AG09319 (cell line): ENCODE measurements at places on chromosomes 16 and 17.

- no peak for DNase-seq
Measured at GRCh38 chr17:49338883-49339282, 23.2 kb downstream of the ZNF652 start.

GRCh38 chr16:85399583-85400284, 213.4 kb upstream of the GSE1 start:
- DNase-seq: no peak

DNA sequence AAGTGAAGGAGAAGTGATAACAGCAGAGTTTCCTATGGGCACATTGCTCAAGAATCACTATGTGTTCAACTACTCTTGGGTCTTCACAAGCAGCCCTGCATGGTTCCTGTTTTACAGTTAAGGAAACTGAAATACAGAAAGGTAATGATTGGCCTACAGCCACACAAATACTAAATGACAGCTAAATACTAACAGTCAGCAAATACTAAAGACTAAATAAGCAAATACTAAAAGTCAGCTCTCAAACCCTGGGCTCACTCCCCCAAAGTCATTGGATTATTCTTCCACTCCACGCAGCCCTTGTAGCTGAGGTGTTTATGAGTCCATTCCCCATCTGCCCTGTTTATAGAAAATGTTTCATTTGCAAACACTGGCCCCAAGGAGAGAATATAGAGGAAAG, 372.7 kb upstream of the CDH11 start:
- DNase-seq: no peak

DNA sequence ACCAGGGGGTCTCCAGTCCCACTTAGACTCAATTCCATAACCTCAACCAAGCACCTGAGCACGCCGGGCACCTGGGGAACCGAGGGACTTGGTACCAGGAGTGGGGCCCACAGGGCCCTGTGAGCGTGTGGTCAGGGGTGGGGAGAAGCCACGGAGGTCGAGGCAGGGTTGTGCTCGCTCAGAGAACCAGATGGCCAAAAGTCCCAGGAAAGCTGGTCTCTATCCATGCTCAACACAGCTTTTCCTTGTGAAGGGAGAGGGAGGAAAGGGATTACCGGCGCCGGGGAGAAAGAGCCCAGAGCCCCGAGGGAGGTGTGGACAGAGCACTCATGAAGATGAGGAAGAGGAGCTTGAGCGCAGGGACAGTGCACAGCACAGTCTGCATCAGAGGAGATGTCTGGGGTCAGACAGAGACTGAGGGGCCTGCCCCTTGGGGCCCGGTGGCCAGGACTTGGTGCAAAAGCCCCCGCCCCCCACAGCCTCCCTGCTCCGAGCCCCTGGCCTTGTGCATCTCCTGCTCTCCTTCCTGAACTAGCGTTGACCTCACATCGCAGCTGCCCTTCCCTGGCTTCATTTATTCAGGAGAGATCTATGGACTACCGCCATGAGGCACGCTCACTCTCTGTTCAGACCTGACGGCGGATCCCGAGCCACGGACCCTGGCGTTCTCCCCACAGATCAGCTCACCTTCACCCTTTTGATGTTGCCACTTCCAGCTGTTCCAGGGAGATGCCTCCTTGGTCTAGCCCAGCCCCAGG, 355.4 kb upstream of the TNRC6C start:
- no peak for DNase-seq

DNA sequence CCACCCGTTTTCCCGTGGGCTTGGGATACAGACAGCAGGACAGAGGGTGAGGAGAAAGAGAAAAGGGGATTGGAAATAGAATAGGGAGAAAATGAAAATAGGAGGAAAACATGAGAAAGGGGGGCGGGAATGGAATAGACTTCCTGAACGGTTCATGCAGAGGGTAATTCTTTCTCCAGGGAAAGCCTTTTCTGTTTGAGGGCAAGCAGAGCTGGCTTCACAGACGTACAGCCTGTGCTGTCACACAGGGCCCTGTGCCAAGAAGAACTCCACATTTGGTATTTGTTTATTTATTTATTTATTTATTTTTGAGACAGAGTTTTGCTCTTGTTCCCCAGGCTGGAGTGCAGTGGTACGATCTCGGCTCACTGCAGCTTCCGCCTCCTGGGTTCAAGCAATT, 12.0 kb downstream of the MILR1 start:
- DNase-seq: no peak

DNA sequence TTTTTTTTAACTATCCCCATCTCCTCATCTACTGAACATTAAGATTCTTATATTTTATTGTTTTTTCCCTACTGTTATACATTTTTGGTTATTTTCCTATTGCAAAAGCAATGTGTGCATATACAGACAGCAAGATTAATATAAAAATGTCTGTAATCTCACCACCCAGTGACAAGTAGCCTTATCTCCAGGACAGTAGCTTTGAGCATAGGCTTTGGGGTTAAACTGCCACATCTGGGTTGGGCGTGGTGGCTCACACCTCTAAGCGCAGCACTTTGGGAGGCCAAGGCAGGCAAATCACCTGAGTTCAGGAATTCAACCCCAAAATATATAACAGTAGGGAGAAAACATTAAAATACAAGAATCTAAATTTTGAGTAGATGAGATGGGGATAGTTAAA, 27.4 kb upstream of the SSTR2 start:
- no peak for DNase-seq

- DNase-seq: no peak
Measured at GRCh38 chr16:69845181-69845580, 83.0 kb downstream of the WWP2 start.
